Midbrain (tissue), 1 donor: ENCODE measurements at places on chromosomes 4 and X.
A peak's percentile ranks its signal among the peaks of the same experiment; 100 is the strongest.

GRCh38 chr4:173794662-173795061, 264.6 kb upstream of the HAND2 start:
- no peak for DNase-seq

GRCh38 chrX:47446971-47447370, 36.1 kb downstream of the ZNF41 start:
- DNase-seq: no peak

DNA sequence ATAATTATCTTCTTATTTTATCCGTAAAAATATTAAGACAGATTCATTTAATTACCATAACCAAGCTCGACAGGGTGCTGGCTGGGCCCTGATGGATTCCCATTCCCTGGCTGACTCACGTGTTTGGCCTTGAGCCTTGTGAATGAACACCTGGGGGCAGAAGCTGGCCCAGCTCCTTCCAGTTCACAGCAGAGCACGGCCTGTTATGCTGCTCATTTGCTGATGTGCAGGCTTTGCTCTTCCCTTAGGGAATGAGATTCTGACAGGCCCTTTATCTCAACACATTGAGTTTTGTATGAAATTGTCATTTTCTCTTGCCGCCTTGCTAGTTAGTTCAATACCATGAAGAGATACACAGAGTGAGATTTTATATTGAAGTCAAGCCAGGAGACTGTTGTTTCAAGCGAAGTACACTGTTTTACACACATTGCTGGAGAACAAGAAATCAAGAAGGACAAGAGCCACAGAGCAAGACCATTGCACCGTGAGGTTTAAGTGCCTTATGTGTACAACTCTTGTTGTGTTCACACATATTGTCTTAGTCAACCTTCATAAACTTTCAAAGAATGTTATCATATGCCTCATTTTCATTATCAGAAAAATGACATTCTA, 1583.3 kb downstream of the STIM2 start:
- no peak for DNase-seq

DNA sequence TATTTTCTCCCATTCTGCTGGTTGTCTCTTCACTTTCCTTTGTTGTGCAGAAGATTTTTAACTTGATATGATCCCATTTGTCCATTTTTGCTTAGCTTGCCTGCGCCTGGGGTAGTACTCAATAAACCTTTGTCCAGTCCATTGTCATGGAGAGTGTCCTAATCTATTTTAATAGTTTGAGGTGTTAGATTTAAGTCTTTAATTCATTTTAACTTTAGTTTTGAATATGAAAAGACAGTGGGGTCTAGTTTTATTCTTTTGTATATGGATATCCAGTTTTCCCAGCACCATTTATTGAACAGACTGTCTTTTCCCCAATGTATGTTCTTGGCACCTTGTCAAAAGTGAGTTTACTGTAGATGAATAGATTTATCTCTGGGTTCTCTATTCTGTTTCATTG, 76.0 kb upstream of the ITM2A start:
- no peak for DNase-seq

- no peak for DNase-seq
Measured at GRCh38 chr4:152090543-152090942, 329.7 kb upstream of the GATB start.

DNA sequence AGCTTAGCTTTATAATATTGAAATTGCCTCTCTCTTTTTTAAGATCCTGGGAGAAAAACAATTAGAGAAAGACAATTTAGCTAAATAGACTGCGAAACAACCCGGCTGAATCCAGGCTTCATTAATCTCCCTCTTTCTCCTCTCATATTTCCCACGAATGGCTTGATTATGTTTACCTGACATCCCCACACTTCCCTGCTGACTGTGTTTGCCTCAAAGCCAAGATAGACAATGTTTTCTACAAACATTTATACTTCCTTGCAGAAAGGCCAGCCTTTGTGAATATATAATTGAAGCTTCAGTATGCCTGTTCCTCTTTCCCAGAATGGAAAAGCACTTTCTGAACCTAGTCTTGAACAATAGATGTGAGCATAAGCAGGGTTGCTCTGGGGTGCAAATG, 566.8 kb downstream of the PDHA2 start:
- DNase-seq: no peak

- DNase-seq: no peak
Measured at GRCh38 chr4:99463566-99463965, 28.4 kb upstream of the ADH7 start.

GRCh38 chr4:152605641-152606335, 69.9 kb upstream of the FBXW7 start:
- DNase-seq: no peak

- no peak for DNase-seq
Measured at GRCh38 chr4:67713529-67714247, 12.7 kb upstream of the UBA6 start.

- no peak for DNase-seq
Measured at GRCh38 chrX:108165383-108166111, 74.0 kb downstream of the ATG4A start.

DNA sequence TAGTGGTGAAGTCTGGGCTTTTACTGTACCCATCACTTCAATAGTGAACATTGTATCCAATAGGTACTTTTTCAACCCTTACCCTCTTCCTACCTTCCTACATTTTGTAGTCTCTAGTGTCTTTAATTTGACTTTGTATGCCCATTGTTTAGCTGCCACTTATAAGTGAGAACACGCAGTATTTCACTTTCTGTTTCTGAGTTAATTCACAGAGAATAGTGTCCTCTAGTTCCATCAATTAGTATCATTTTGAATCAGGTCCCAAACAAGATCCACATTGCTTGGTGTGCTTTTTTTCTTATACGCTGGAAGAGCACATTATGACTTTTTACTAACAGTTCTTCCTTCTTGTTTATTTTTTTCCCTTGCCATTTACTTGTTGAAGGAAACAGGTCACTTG, 176.0 kb upstream of the WDFY3 start:
- peak; percentile 3 for DNase-seq

- peak; percentile 78 for DNase-seq
Measured at GRCh38 chrX:102720237-102721168, at the start of gene GPRASP3. Gene GPRASP3, plus strand, starts transcription at chrX:102720743. Its CDS starts 28,253 bp downstream, at chrX:102748996.

DNA sequence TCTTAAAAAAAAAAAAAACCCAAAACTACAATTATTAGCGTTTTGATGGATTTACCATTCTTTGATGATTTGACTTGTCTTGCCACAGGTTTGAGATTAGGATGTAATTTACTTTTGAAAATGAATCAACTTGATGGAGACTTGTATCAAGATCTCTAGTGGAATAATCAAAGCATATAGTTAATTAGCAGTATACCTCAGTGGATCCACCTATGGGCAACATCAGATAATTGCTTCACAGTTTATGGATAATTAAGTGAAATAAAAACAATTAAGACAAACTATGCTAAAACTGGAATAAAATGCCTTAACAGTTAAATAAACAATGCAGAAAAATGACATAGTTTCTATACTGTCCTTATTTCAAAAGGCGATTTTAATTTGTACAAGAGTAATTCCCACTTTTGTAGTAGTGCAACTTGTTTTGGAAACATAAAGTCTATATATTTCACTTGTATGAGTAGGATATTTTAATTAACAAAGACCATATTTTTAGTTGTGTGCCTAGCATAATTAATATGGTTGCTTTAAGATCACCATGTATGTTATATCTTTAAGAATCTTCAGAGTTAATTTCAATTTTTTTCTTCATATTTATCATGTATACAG, 4.2 kb downstream of the CPEB2 start:
- DNase-seq: no peak

- DNase-seq: no peak
Measured at GRCh38 chr4:75494563-75494962, 19.6 kb downstream of the RCHY1 start.

- no peak for DNase-seq
Measured at GRCh38 chr4:13750594-13750993, 123.1 kb upstream of the BOD1L1 start.

GRCh38 chr4:147985376-147985775, 253.5 kb downstream of the ARHGAP10 start:
- DNase-seq: no peak

DNA sequence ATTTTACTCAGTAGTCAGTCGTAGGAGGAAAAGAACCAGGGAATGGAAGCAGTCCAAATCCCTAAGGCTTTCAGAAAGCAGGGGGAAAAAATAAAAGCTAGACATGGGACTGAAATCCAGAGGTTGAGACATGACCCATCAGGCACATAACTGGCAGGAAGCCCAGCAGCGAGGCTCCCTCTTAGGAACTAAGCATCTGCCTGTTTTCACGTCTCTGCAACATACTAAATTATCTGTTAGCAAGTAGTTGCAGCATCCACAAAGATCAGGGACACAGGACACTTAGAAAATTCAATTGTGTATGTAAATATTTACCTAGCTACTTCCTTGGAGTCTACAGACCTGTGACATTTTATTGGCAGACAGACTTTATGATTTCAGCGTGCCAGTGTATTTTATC, 118.0 kb upstream of the EDNRA start:
- DNase-seq: no peak

DNA sequence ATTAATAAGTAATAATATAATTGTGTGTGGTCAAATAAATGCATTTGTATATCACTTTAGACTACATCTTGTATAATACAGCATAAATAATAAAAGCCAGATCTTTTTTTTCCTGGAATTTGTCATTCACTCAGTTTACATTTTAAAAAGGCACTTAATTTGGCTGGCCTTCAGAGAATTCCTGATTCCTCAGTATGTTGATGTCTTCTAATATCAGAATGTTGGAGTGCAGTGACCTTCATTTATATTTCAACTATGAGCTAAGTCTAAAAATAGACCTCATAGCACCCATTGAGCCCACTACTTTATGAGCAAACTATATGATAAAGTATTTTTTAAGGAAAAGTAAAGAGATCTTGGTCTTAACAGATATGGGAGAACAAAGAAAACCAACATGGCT, 27.8 kb downstream of the ZNF330 start:
- DNase-seq: no peak

DNA sequence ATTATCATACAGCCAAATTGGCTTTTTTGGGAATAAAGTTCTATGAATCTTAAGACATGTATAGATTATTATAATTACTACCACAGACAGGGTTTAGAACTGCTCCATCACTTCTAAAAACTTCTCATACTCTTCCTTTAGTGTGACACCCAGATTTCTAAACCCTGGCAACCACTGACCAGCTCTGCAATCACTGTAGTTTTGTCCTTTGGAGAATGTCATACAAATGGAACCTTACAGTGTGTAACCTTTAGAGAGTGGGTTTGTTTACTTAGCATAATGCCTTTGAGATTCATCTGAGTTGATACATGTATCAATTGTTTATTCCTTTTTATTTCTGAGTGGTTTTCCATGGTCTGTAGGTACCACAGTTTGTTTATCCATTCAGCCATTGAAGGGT, 95.0 kb downstream of the TMEM164 start:
- DNase-seq: no peak

DNA sequence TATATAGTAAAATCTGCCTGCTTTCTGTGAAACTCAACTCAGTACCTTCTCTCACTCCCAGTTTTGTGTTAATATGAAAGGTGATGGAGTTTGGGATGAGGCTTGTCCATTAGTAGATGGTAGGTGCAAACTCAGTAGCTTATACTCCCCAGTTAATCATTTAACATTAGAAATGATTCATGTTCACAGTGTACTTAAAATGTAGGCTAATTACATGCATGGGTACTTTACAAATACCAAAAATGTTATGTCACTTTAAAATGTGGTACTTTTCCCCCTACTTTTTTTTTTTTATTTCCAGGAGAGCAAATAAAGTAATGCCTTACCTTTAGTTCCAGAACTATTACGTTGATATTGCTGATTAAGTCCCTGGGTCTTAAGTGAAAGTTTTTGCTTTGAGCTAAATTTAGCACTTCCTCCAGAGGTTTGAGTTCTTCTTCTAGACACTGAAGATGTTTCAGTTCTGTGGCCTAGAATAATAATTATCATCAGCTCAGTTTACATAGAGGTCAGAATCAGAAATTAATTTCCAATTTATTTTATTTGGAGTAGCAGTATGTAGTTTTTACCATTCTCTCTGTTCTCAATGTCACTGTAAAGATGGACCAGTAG, 3.0 kb downstream of the IL2 start:
- no peak for DNase-seq

DNA sequence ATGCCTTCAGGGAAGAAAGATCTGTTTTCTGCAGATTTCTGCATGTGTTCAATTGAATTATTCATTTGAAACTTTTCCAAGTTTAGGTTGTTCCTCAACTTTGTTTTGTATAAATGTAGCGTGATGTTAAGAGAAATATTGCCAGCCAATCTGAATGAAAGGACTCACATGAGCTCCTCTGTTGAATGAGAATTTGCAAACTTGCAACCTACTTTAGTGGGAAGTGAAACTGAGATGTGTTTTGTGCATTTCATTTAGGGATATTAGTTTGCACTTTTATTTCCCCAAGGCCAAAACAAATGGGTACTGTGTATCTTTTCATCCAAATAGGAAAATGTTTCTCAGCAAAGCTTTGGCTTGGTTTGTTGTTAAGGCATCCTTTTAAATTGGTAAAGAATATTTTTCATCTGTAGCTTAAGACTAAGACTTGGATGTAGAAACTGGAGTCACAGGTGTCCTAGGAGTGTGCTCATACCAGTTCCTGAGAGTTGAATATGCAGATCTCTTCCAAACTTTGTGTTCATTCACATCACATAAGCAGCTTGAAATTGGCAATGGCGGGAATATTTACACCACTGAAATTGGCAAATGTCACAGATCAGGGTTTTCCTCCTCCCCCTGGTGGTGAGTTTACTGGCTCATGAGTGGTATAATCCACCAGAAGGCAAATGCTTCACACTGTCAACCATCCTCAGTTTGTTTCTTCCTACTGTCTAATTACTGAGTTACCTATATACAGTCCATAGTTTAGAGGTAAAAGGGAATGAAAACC, 193.6 kb upstream of the BANK1 start:
- no peak for DNase-seq

- no peak for DNase-seq
Measured at GRCh38 chrX:120358737-120359456, 3.0 kb upstream of the ATP1B4 start.

DNA sequence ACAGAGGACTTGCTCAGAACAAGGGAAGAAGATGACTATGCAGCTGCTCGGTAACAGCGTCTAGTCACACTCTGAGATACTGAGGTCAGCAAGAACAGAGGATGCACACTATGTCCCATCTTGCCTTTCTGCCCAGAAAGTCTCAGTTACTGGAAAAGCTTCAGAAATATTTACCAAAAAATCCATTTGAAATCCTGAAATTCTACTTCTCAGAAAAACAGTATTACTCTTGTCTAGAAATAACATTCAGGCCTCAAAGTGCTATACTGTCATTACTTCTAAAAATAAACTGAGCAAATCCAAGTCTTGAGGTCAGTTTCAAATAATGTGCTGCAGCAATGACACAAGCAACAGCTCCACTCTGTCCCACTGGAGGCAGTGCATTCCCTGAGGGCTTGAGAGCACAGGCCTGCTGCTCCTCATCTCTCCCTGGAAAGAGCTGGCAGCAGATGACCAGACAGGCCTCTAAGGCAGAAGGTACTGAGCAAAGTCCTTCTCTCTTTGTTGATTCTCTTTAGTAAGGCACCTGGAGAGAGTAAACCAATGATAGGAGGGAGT, 76.9 kb downstream of the CAMK2D start:
- DNase-seq: peak; percentile 56

- no peak for DNase-seq
Measured at GRCh38 chr4:8472689-8473197, 32.2 kb downstream of the TRMT44 start.
